CD8-positive, alpha-beta T cell (primary cell): ENCODE measurements at places on chromosomes 6 and 20.

DNA sequence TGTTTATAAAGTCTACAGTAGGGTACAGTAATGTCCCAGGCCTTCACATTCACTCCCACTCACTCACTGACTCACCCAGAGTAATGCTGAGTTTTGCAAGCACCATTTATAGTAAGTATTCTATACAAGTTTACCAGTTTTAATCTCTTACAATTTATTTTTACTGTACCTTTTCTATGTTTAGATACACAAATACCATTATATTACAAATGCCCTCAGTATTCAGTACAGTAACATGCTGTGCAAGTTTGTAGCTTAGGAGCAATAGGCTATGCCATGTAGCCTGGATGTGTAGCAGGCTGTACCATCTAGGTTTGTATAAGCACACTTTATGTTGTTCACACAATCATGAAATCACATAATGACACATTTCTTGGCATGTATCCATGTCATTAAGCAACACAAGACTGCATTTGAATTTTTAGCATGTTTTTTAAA, 673.6 kb downstream of the CD109 start:
- DNase-seq: no peak

DNA sequence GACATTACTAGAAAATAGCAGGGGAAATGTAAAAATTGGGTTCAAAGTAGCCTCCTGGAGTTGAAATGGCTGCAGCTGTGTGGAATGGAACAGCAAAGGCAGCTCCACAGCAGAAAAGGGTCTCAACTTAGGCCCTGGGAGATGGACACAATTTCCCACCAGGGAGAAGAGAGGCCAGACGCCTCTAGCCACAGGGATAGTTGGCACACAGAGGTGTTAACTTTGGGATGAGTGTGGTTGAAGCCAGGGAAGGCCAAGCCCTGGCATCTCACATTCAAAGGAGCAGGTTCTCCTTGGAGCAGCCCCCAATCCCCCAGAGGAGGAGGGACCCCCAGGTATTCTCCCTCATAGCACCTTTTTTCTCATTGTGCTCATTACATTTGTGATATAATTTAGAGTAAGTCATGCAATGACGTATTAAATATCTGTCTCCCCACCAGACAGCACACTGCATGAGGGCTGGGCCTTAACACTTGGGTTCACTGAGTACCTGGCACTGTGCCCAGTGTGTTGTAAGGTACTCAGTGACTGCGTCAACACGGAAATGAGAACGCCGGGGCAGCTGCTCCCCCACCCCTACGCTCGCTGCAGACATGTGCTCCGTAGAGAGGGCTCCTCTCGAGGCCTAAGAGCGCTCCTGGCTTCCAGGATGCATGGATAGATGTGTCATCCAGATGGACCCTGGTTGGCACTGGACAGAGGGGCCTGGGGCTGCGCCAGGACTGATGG, 76.0 kb upstream of the CD93 start:
- no peak for DNase-seq

DNA sequence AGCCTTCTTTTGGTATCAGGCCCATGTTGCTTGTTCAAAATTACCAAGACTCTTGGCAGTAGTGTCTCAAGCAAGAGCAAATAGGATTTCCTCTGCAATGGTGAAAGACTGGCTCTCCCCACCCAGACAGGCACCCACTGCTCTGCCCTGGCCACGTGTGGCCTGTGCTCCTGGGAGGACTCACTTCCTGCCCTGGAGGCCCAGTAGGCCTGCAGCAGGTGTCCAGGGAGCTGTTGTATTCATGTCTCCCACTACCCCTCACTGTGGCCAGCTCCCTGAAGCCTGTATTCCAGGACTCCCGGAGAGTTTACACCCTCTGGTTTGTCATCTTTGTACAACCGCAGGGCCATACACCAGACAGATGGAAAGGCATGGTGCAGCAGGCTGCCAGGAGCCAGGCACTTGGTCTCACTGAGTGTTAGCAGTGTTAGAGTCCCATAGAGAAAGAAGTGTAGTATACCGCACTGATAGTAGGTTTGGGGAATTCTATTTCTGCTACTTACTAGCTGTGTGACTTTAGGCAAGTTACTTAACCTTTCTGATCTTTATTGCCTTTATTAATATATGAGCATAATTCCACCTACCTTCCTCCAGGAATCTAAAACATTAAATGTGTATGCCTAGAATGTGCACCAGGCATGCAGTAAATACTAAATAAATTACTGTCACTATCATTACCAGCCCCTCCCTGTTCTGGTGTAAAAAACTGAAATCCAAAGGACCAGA, 159.7 kb downstream of the TMEM242 start:
- DNase-seq: no peak

DNA sequence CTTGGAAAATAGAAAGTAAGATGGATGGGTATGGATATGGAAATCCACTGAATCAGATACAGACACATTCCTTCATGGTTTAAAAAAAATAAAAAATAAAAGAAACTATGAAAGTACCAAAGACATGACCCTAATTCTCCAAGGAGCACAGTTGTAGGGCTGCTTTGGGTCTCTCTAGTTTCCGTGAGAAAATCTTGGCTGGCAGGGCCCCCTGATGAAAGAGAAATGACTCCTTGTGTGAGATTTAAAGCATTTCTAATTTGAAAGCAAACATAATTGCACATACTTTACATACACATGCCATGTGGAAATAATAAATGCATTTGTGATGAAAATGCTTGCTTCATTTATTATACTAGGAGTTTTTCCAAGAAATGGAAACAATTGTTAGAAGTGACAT, 593.9 kb upstream of the BTBD3 start:
- no peak for DNase-seq

GRCh38 chr6:143539734-143540133, 28.2 kb upstream of the FUCA2 start:
- DNase-seq: no peak

DNA sequence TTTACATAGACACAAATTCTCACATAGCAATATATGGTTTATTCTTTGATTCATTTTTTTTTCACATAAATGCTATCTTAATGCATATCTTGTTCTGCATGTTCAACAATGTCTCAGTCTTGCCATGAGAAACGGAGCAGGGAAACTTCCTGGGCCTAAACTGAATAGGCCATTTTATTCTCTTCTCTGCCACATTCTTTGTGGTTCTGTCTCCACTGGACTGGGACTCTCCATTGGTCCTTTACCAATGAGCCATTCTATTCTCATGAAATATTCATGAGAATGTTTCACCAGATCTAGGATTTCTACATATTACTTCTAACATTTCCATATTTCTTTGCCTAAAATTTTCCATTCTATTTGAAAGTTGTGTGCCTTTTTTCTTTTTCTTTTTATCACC, 42.8 kb downstream of the LAMA2 start:
- DNase-seq: no peak

DNA sequence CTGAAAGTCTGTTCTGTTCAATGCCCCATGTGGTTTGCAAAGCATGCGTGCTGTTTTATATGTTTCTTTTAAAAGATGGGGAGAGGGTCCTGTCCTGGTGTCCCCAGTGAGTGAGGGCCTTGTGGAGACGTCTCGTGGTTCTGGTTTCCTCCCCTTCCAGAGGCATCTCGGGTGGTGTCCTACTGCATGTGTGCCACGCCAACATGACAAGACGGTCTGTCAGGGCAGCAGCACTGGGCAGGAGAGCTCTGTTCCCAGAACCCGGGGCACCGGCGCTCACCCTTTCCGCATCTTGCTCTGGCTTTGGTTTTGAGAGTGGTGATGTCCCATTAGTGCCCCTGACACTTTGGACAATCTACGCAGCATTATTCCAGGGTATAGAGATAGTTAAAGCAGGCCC, 275.6 kb downstream of the CDH4 start:
- DNase-seq: no peak

DNA sequence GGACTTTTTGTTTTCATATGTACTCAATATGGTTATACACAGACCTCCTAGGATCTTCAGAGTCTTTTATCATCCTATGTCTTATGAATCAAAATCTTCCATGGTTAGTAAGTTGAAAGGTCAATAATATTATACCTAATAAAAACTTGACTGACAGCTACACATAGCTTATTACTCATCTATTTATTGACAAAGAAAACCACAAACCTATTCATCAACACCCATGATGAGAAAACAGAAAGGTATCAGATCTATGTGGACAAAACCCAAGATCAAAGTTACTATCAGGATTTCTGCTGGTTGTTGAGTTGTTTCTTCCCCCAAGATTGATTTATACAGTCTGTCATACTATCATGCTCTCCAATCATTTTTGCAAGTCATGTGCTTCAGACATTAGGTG, 460.1 kb upstream of the MANEA start:
- DNase-seq: no peak

DNA sequence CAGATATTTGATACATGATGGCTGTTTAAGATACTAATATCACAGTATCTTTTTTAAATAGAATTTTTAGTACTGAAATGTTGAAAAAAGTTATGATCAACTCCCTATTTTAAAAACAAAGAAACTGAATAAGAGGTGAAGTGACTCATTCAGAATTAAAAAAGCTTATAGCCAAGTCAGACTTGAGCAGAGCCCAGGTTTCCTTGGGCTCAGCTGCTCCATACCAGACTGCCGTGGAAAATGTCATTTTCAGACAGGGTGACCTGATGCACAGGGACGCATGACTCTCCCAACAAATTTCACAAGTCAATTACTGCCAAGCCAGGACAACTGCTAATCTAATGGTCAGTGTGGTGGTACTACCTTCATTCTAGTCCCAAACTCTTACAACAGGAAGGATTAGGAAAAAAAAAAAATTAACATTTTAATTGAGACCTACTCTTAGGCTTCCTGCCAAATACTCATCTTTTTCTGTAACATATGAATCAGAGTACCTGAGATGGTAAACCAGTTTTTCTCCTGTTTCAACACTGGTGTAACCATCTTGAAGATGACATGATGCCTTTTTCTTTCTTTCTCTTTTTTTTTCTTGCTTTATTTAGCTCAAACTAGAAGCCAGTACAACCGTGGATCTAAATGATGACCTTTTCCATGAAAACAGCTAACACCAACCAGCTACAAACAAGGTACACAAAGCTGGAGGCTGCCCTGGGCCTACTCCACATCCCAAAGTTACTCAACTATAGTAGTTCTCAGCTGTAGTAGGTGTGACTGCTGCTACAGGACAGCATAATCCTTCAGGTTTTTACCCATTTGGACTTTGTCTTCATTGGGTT, 30.5 kb downstream of the SLC22A23 start:
- DNase-seq: no peak

DNA sequence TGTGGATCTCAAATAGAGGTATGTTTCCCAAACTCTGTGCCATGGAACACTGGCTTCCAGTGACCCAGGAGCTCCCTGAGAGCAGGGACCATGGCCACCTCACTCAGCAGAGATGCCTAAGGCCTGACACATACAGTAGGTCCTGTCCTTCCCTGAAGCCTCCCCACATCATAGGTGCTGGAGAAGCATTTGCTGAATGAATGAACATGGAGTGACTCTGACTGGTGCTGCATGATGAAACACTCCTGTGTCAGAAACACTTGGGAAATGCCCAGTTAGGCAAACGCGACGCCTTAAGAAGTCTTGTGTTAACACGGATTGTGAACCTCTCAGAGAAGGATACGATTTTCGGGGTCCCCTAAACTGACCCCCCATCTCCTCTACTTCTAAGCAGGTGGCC, 14.3 kb downstream of the SLA2 start:
- no peak for DNase-seq

GRCh38 chr6:287489-287860, 4.8 kb upstream of the DUSP22 start:
- peak; percentile 44 for DNase-seq
